ENCODE measurements at places on chromosomes 7 and 10. TPM values are rescaled to one million over a fixed set of nuclear protein-coding genes. Genes with fewer than 3 reads are reported as not detected.
A peak's percentile ranks its signal among the peaks of the same experiment; 100 is the strongest.

DNA sequence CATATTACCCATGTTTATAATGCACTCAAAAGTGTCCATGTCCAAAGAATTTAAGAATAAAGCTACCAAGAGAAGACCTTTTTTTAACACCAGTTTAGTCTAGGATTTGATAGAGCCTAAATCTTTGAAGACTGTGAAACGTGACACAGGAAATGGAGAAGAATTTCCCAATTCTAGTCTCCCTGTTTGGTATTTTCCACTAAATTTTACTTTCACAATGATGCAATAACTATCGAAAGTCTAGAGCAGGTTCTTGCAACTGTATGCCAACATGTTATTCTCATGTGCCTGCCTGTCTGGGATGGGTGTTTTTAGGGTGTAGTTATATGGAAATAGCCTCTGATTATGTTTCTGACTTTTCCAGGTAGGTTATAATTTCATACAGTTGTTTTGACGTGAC is 6.9 kb upstream of the MXI1 start:
- DNase-seq = no peak

- DNase-seq = no peak
These were observed 753 bp downstream of the CAMK2B start for GRCh38 chr7:44324481-44325200.

DNA sequence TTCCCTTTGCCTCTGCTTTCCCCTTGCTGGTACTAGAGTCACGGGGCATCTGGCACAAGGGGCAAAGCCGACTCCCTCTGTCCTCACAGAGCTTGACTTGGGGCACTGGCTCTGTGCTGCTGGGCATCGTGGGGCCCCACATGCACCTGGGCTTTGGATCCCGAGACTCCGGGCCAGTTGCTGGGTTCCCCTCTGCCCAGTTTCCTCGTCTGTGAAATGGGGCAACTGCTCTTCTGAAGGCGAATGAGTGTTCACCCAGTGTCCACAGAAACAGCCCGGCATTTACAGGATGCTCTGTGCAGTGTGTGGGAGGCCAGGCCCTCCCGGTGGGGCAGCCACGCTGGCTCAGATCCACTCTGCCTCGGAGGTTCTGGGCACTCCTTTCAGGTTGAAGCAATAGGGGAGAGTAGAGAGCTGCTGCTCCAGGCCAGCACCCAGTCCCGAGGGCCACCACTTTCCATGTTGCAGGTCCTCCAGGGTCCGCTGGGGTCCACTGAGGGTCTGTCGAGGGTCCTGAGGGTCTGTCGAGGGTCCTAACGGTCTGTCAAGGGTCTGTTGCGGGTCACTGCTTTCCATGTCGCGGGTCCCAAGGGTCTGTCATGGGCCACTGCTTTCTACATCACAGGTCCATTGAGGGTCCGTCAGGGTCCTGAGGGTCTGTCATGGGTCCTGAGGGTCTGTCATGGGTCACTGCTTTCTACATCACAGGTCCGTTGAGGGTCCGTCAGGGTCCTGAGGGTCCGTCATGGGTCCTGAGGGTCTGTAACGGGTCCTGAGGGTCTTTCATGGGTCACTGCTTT is 103.6 kb downstream of the VIPR2 start:
- DNase-seq = no peak

Gene MMRN2
- 31.3 TPM for total RNA-seq

Gene FGFBP3
- total RNA-seq = 0.27 TPM

Gene TEX47
- total RNA-seq = not detected

Gene TCAF2
- 0.52 TPM for total RNA-seq

DNA sequence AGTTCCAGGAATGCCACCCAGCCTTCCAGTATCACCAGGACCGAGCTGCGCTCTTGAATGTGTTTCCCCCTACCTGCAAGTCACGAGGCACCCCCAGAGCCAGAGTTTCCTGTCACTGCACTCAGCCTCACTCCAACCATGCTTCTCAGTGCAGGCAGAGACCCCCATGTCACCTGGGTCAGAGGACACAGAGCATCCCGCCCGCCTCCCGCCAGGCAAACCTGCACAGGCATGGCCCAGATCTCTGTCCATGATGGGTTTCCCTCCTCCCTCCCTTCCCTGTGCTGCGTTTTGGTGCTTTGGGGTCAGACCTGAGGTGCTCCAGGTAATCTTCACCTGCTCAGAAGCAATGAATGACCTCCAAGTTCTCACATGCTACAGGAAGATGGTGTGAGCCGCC is 3.1 kb upstream of the RET start:
- DNase-seq = peak; percentile 19

Gene GRID1
- total RNA-seq = 2.4 TPM

GRCh38 chr10:31823358-31823757 is 105.3 kb downstream of the ARHGAP12 start:
- no peak for DNase-seq

Gene OPN4
- 0.25 TPM for total RNA-seq

- DNase-seq = no peak
These were observed 874 bp downstream of the BAIAP2L1 start for GRCh38 chr7:98399890-98400541.

GRCh38 chr10:86642499-86642898 is 11.8 kb upstream of the OPN4 start:
- DNase-seq = no peak

DNA sequence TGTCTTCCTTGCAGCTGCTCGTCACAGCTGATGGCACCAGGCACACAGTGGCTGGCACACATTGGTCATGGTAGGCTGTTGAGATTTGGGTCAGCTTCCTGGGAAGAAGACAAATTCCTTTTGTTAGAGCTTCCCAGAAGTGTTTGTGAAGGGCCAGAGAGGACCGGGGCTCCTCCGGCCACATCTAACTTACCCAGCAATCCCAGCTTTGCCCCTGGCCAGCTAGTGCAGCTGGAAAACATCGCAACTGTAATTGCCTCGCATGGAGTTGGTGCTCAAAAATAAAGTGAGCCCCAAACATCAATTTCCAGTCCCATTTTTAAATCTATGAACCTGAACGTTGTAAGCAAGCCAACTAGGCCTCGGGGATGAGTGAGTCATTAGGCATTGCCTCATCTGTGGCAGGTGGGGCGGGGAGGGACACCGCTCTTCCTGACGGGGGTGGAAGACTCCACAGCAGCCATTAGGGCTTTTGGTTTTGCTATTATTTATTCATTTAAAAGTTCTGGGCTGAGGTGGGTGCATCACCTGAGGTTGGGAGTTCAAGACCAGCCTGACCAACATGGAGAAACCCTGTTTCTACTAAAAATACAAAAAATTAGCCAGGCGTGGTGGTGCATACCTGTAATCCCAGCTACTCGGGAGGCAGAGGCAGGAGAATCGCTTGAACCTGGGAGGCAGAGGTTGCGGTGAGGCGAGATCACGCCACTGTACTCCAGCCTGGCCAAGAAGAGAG is 12.4 kb downstream of the CPA5 start:
- peak; percentile 49 for DNase-seq

GRCh38 chr10:27448921-27449320 is 55.2 kb upstream of the RAB18 start:
- no peak for DNase-seq

DNA sequence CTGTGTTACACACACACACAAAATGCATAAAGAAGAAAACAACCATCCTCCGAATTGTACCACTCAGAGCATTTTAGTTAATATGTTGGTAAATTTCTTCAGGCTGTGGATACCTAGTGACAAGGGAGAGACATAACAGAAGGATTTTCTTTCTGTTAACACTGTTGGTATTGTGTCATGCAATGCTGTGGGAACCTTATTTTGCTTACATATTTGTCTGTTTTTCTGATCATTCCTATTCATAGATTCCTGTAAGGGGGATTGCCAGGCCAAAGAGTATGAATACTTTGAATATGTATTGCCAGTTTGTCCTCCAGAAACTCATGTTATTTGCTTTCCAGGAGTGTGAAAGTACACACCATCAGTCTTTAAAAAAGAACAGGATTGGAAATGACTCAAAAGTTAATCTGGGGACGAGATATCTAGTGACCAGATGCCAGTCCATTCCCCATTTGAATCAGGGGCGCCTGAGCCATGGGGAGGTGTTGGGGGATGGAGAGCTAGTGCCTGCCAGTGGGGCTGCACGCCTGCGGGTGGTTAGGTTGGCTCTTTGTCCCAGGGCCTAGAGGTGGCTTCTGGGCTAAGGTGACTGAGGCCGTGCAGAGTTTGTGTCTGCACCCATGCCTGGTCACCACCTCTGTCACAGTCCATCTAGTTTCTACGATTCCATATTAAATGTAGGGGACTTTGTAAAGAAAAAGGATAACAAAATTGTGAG is 142.0 kb downstream of the PTPN20 start:
- no peak for DNase-seq

DNA sequence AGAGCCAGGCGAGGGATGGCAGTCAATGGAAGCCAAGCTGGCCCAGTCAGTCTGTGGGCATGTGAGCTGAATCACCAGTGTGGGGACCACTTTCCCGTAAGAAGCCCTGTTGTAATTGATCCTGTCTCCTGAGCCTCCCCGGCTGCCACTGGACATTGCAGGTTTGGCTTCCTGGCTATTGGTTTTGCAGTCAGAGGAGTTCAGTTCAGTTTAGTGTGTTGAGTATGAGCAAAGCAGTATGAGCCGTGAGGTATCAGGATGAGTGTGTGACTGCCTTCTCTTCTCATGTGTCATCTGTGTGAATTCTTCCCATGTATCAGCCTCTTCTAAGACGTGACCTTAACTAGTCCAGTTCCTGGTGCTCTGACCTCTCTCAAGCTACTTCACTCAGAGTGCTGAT is 227.4 kb downstream of the PRKG1 start:
- no peak for DNase-seq

- peak; percentile 83 for DNase-seq
These were observed 110.4 kb downstream of the PON1 start for GRCh38 chr7:95213809-95214492.

Gene CLDN3
- total RNA-seq = not detected

Gene CC2D2B
- total RNA-seq = 0.45 TPM

DNA sequence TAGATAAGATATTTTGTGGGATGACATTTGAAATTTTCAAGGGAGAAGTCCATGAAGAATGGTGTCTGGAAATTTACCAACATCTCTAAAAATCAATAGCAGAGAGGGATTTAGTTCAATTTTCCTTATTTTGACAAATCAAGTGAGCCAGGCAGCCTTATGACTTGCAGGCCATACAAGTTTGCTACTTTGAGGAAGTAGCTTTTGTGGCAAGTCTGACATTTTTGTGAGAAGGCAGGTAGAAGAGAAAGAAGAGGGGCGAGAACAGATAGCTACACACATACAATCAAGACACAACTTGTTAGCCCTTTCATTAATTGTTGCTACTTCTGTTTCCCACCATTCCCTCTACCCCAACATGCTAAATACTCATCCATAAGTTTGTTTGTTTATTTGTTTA is 74.5 kb upstream of the OIT3 start:
- no peak for DNase-seq

Gene MEIG1
- not detected for total RNA-seq

Gene EIF5AL1
- 0.12 TPM for total RNA-seq

Gene CDH23
- total RNA-seq = 5.4 TPM

- DNase-seq = no peak
These were observed 10.4 kb upstream of the AOAH start for GRCh38 chr7:36734731-36735130.

DNA sequence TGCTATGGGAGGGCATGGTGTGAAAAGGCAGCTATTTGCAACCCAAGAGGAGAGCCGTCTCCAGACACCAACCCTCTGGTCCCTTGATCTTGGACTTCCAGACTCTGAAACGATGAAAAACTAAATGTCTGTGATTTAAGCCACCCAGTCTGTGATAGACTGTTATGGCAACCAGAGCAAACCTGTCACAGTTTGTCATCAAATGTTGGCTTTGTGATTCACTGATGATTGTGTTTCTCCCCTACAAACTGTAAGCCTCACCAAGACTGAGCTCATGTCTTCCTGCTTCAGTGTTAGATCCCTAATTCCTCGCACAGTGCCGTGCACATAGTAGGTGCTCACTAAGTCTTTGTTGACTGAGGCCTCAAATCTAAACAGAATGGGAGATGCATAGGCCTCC is 224.6 kb upstream of the PITRM1 start:
- DNase-seq = no peak

GRCh38 chr7:54354436-54354835 is 187.7 kb upstream of the VSTM2A start:
- no peak for DNase-seq

DNA sequence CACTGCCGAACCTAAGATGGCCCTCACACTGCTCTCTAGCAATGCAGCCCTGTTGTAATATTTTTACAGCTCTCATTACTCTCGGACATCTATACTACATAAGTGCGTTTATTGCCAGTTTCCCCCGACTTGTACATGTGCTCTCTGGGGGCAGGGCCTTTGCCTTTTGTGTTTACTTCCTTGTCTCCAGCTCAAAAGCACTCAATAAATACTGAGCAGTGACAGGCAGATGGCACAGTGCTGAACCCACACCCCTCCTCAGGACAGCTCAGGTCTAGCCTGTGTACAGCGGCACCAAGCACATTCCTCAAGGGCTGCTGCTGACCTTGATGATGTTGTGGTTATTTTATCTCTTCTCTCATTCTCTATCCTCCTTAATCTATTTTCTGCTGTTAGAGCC is 68.0 kb upstream of the ELMO1 start:
- no peak for DNase-seq

GRCh38 chr10:100886091-100886490 is 26.7 kb upstream of the SLF2 start:
- no peak for DNase-seq

All from left ventricle myocardium superior (tissue), 1 donor.